ENCODE measurements at places on chromosomes 6 and 20.

DNA sequence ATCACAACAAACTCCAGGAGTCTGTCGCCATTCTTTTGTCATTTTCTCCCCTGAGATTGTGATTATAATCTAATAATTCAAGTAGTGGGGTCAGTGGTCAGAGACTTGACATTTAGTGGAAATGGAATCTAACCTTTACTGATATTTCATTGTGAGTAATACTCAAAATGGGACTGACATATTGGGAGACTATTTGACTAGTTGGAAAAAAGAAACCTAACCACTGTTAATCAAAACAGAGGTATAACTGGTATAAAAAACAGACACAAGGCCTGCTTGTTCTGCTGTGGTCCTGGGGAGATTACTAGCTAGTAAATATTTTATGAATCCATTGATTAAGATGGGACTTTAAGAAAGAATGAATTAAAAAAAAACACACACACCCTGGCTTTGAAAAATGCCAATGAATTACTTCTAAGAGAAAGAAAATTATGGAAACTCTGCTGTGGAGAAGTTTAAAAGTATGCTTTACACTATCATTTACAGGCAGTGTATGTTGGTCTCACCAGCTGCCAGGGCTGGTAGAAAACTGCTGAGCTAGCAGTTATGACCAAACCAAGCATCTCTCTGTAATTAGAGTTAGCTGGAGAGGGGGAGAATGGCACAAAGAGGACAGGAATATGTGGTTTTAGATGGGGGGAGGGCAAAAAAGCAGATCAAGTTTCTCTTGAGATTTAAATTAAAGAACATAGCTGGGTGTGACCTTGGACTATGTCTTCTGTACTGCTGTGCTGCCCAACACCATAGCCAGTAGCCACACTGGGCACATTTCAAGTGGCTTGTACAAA is 103.7 kb downstream of the FYN start:
- no peak for DNase-seq

GRCh38 chr20:35604449-35604747 is 11.2 kb upstream of the SPAG4 start:
- no peak for DNase-seq

GRCh38 chr6:84860920-84861319 is 96.5 kb upstream of the TBX18 start:
- DNase-seq = no peak

DNA sequence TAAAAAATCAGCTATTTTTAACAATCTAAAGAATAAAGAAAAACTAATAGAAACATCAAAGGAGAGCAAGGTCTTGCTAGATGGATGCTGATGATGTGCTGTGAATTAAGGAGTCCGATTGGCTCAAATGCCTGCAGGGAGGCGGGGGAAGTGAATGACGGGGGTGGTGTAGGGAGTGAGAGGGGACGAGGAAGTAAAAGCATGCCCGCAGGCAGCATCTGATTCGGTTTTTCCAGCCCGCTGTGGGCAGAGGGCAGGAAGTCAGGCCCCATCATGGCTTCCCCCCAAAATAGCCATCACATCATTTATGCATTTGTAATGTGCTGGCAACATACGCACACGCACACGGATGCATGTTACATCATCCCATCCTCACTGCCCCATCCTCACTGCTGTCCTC is 10.3 kb downstream of the RSPO4 start:
- DNase-seq = no peak

GRCh38 chr6:139372326-139373153 is 1.9 kb downstream of the CITED2 start:
- DNase-seq = no peak

GRCh38 chr6:170039156-170040114 is 251.4 kb downstream of the DLL1 start:
- no peak for DNase-seq

- DNase-seq = no peak
These were observed 20.7 kb downstream of the CGA start for GRCh38 chr6:87074101-87074621.

- no peak for DNase-seq
These were observed 8.3 kb downstream of the OARD1 start for GRCh38 chr6:41063884-41064285.

GRCh38 chr20:42406826-42407225 is 782.9 kb downstream of the PTPRT start:
- no peak for DNase-seq

- no peak for DNase-seq
These were observed 78.3 kb downstream of the SCAND1 start for GRCh38 chr20:35876033-35876320.

GRCh38 chr6:18962361-18962905 is 575.3 kb downstream of the RNF144B start:
- no peak for DNase-seq

DNA sequence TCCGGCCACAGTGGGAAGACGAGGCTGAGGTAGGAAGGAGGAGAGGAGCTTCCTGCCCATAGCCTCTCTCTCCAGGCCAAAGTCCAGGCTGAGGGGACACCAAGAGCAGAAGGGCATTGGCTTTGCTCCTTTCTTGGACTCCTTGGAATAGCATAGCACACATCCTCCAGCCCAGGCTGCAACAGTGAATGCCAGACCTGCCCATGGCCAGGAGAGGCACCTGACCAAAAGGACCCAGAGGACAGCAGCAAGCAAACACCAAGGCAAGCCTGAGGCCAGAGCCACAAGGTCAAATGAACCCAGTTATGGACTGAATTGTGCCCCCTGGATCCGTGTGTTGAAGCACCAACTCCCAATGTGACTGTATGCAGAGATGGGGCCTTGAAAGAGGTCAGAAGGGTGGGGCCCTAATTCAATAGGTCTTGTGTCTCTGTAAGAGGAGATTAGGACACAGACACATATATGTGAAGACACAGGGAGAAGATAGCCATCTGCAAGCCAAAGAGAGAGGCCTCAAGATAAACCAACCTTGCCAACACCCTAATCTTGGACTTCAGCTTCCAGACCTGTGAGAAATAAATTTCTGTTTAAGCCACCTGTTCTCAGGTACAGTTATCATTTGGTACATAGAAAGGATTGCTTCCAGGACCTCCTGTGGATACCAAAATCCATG is 126.5 kb upstream of the NXT1 start:
- no peak for DNase-seq

GRCh38 chr20:2829376-2829775 is 11.1 kb downstream of the PCED1A start:
- DNase-seq = no peak
